Dermis microvascular lymphatic vessel endothelial cell (primary cell): ENCODE measurements at places on chromosomes 2 and 18. TPM values are rescaled to one million over a fixed set of nuclear protein-coding genes. Genes with fewer than 3 reads are reported as not detected.
A peak's percentile ranks its signal among the peaks of the same experiment; 100 is the strongest.

Gene RFTN2
- total RNA-seq, result 9.8 and 10.6 TPM in 2 replicates

Gene STARD6
- 0.13 and 0.26 TPM in 2 replicates for total RNA-seq

GRCh38 chr2:203361495-203361894 is 33.3 kb downstream of the ABI2 start:
- DNase-seq, result no peak

- DNase-seq, result no peak
Observed at GRCh38 chr2:31476511-31477180, 62.1 kb upstream of the XDH start.

Gene PRSS56
- total RNA-seq, result not detected in 2 replicates

GRCh38 chr18:67705748-67706147 is 189.2 kb upstream of the DSEL start:
- no peak for DNase-seq

Gene IL1B
- not detected in 2 replicates for total RNA-seq

Gene SAG
- under 0.01 TPM in 1 of 2 replicates, not detected in the other for total RNA-seq

GRCh38 chr2:36461039-36461681 is 105.6 kb downstream of the CRIM1 start:
- peak; percentile 94 for DNase-seq

GRCh38 chr2:206565666-206566065 is 76.6 kb upstream of the FAM237A start:
- no peak for DNase-seq

GRCh38 chr2:241894681-241895426 is 25.3 kb downstream of the RTP5 start:
- DNase-seq, result no peak

Gene ASTL
- total RNA-seq, result not detected in 2 replicates

- no peak for DNase-seq
Observed at GRCh38 chr2:9842487-9843228, 616 bp upstream of the TAF1B start.

Gene COL3A1
- 1.4 TPM in 1 of 2 replicates, not detected in the other for total RNA-seq

DNA sequence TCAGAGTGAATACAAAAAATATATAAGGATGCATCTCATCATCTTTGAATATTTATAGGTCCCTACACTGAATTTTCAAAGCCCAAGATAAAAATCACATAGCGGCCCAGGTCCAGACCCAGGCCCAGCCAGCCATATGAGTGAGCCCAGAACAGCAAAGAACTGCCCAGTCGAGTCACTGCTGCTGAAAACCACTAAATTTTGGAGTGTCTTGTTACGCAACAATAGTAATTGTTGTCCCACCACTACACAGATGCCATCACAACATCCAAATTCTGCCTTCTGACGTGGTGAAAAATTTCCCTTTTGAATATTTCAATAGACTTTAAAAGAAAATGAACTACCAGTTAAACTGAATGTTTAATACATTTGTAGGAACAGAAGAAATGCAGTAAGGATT is 5.7 kb downstream of the C18orf32 start:
- DNase-seq, result no peak

DNA sequence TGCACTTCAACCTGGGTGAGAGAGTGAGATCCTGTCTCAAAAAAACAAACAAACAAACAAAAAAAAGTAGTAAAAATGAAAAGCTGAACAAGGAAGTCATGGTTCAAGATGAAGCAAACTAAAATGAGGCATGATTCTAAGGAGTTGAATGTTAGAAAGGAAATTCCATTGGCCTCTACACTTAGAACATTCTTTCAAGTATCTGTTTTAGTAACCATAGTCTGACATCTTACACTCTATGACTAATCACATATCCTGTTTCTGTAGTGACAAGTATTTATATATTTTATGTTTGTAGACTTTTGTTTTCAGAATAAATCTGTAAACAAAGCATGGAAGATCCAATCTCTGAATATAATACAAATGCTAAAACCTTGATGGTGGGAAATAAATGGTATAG is 164.1 kb downstream of the KIAA1328 start:
- DNase-seq, result no peak
